Right renal cortex interstitium (tissue), 3 donors: ENCODE measurements at places on chromosomes 13 and 19. TPM values are rescaled to one million over a fixed set of nuclear protein-coding genes. Genes with fewer than 3 reads are reported as not detected.

Gene ZNF791
- 23.2 TPM for polyA plus RNA-seq

DNA sequence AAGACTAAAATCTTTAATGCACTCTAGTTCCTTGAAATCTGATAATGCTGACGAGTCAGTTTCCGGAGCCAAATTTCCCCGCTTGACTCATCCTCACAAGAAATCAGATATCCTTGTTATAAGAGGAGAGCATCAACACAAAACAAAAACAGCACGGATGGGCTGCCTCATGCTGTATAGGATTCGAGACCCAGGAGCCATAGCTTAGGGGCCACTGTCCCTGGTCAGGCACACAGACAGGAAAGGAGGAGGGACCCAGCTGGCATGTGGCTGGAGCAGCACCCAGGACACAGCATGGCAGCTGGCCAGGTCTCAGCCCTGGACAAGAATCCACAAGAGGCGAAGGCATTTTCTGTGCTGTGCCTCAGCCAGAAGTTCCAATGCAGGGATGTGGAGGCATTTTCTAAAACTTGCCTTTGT lies 110.2 kb upstream of the SPATA13 start:
- DNase-seq, result no peak

- DNase-seq, result no peak
Measured at GRCh38 chr13:52374873-52375411, 31.0 kb downstream of the THSD1 start.

Gene TEAD2
- 86.1 TPM for polyA plus RNA-seq

DNA sequence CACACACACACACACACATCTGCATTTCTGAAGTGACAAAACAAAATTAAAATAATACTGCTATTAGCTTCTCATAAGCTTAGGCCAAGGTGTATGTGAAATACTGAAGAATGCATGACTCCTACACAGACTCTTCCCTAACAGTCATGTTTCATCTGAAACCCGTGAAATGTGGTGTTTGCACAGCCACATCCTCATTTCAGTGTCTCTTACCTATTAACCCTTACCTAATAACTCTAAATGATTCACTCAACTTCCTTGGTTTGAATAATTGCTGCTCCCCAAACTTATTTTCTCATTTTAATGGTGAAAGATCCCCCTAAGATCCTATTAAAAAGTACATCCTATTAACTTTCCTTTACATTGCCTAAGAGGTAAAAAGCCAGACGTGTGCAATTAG lies 117.6 kb downstream of the MIPEP start:
- DNase-seq, result no peak

Gene PDE4A
- polyA plus RNA-seq, result 2.1 TPM

DNA sequence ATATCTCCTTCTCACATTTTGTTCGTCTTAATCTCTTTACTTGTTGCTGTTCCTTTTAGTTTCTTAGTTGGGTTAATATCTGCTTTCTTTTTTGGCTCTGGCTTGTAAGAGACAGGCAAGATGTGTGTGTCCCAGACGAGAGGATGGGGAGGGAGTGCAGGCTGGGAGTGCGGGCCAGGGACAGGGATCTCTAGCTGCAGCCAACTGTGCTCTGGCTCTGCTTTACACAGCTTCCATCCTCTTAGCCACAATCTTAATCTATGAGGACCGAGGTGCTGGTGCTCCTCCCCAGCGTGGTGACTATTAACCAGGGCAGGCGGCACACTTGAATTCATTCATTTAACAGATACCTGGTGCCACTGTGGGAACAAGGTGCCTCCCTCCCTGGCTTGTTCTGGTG lies 70.9 kb upstream of the WASF3 start:
- DNase-seq, result no peak
